ENCODE measurements at places on chromosomes 5 and 9. TPM values are rescaled to one million over a fixed set of nuclear protein-coding genes. Genes with fewer than 3 reads are reported as not detected.

The GRM6 gene
- not detected for total RNA-seq

The IRX1 gene
- total RNA-seq = 0.46 TPM

The FLT4 gene
- total RNA-seq = not detected

The TXNDC8 gene
- total RNA-seq = not detected

The RNF208 gene
- total RNA-seq = not detected

The NR2F1 gene
- total RNA-seq = 2.9 TPM
